Stimulated activated CD4-positive, alpha-beta T cell treated with anti-CD3 and anti-CD28 coated beads, Interleukin-2, amount 100 ng/mL, for 48 hours (primary cell): ENCODE measurements at places on chromosomes 5 and 9.

DNA sequence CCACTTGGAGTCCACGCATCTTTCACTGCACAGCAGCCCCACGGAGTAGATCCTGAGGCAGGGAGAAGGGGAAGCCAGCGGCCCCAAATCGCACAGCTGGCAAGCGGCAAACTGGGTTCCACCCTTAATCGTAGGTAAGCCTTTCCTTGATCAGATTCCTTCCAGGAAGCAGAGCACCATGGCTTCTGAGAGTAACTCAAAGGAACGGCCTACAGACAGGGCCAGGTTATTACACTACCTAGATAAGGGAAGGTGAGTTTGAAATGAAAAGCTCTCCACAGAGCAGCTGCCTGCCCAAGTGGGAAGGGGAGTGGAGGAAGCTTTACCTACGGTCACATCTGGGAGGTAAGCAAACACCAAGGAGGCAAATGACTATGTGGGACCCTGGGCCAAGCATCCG is 7.9 kb downstream of the DAP start:
- no peak for DNase-seq

GRCh38 chr9:78856144-78856543 is 559.2 kb downstream of the PSAT1 start:
- DNase-seq: no peak

- no peak for DNase-seq
Observed at GRCh38 chr9:74066605-74067004, 430.5 kb upstream of the RORB start.

DNA sequence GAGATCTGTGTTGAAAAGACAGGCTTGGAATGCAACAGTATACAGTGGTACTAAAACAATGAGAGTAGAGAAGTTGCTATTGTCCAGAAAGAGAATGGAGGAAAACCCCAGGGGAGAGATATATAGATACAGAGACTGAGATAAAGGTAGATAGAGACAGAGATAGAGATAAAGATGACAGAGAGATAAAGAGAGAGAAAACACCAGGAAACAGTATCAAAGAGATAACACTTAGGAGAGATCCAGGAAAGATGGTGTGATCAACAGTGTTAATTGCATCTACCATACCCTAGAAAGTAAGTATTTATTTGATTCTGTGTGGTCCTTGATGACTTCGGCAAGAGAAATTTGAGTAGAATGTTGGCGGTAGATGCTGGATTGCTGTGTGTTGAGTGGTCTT is 461.8 kb upstream of the RIOK2 start:
- no peak for DNase-seq

DNA sequence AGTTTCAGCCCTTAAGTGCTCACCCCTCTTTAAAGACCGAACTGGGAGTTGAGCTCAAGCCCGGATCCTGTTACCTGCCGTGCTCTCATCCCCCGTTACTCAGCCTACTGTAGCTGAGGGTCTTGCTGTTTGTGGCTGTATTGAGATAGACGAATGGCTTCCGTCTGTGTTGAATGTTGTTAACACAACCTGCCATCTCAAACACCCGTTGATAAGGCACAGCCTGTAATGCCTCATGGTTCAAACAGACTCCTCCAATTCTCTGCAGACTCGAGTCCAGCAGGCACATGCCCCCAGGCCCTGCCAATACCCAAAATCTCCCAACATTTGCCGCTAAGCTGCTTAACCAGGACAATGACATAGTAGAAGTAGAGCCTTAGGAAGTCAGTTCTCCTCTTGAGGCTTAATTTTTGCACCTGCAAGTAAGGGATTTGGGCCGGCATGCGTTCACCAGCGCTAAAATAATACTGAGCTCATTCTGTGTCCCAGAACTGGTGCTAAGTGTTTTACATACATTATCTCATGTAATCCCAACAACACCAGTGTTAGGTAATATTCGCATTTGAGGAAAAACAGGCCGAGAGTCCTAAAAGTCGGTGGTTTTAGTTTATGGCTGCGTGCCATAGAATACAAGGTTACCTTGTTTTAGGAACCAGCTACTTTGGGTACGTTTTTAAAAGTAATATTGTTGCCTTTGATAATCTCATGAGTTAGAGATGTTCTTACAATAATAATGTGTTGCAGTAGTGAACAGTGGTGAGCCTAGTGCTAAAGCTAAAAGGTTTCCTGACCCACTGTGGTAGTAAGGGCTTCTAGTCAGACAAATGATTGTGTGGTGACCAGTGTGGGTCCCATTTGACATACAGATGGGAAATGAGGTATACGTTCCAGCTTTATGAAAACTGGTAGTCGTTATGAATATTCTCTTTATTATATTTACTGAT is 1.5 kb upstream of the RFX3 start:
- peak; percentile 11 for DNase-seq

DNA sequence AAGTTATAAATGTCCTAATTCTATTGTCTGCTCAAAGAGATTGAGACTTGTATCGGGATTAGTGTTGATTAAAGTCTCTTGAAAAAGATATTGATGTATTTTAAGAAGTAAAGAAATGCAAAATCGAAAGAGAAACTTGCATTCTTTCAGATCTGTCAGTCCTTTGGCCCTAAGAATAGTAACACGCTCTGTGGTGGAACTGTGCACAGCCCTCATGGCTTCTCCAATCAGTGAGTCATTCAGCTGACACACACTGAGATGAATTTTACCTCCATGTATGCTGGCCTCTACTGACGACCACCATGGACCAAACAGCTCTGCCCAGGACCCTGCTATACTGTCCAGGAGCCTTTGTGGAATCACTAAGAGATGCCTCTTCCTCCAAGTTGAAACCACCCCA is 232.4 kb downstream of the ESM1 start:
- DNase-seq: no peak

- DNase-seq: no peak
Observed at GRCh38 chr5:111367115-111367514, 142.9 kb downstream of the CAMK4 start.

DNA sequence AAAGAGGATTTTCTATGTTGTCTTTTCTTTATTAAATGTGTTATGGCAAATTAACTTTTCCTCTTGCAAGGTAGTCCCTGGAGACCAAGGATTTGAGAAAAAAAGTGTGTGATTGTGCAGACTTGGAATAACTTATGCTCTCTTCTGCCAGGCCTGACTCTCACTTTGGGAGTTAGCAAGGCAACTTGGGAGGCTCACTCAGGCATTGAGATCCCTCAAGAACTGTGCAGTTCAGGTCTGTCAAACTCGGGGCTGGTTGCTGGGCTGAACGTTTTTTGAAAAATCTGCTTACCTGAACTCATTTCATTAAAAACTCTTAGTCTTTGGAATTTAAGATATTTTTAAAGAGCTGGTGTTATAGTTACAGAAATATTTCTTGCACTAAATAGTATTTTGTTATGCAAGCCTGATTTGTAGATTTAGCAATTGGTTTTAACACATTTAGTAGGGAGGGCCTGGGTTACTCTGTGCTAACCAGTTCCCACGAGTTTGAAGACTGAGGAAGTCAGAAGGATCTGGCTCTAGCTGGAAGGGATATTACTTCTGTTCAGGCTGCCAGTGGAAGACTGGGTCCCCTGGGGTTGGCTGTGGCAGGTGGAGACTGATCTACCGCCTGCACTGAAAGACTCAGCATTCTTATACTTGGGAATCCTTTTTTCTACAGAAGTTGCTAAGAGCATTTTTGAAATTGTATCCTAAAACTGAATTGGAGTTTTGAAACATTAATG is 150.4 kb upstream of the PCSK5 start:
- no peak for DNase-seq

- DNase-seq: no peak
Observed at GRCh38 chr5:60504342-60504741, 195.6 kb downstream of the DEPDC1B start.

DNA sequence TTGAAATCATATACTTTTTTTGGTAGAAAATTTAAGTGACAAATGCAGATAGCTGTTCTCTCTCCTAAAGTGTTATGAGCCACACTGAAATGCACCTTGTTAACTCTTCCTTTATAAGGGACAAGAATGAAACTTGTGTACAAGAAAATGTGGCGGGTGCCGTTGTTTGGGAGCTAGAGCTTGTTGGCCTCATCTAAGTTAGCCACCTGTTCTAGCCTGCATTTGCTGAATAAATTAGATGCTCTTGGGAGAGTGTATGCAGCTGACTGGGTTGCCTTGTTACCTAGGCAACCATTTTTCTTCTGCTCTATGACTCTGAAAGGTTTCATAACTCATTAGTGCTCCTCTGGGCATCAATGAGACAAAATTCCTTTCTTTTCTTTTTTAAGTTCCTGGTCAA is 174.3 kb downstream of the TAF11L14 start:
- DNase-seq: no peak

DNA sequence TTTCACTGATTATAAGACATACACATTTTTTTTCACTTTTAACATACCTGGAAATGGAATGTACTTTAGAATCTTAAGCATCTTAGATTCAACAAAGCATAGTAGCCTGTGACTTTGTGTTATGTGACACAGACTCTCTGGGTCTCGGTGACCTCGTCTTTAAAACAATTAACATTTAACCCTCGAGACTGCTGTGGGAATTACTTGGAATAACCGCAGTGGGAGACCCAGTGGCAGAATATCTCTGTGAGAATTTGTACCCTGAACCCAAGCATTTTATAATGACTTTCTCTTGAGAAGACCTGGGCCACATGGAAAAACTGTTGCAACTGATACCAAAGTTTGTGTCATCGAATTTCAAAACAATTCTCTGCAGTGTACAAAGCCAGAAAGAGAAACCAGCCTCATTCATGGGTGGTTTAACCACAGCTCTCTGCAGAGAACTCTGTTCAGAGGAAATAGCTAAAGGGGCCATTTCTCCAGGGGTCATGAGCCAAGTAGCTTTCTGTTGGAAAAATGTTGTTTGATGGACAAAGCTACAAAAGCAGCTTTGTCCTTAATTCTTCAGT is 10.0 kb upstream of the RETREG1 start:
- no peak for DNase-seq

GRCh38 chr5:172403817-172404216 is 50.5 kb downstream of the SH3PXD2B start:
- DNase-seq: no peak

GRCh38 chr9:135883410-135884089 is 23.8 kb downstream of the CAMSAP1 start:
- no peak for DNase-seq

- DNase-seq: no peak
Observed at GRCh38 chr9:4207123-4207875, 92.6 kb downstream of the GLIS3 start.

DNA sequence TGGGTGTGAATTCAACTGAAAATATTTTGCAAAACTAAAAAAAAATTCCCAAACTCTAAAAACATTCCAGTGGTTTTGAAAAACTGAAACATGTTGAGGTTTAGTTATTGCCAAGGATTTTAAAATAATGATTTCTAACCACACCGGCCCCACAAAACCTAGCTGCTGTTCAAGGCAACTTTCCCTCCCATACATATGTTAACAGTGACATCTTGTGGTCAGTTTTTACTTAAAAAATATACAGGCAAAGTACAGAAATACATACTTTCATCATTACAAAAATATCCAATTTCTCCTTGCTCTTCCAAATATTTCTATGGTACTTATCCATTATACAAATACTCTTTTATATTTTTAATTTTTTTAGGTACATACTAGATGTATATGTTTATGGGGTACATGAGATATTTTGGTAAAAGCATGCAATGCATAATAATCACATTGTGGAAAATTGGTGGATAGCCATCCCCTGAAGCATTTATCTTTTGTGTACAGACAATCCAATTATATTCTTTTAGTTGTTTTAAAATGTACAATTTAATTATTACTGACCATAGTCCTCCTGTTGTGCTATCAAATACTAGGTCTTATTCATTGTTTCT is 34.4 kb upstream of the MRPS30 start:
- no peak for DNase-seq

GRCh38 chr5:78592735-78593386 is 55.7 kb downstream of the LHFPL2 start:
- DNase-seq: no peak

DNA sequence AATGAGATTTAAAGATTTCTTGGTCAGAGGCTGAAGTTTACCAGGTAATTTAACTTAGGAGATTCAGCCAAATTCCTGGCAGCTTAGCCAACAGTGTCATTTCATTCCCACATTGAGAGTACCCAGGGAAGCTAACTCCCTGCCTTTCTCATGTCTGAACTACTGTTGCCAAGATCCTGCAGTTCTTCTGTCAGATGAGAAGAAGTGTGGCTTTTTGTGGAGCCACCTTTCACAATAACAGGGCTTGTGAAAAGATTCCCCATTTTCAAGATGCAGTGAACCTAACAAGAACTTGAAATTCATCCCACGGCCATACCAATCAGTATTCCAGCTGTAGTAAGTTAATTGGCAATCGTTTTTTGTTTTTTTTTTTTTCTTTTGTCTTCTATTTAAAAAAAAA is 176.4 kb downstream of the XRCC4 start:
- no peak for DNase-seq

DNA sequence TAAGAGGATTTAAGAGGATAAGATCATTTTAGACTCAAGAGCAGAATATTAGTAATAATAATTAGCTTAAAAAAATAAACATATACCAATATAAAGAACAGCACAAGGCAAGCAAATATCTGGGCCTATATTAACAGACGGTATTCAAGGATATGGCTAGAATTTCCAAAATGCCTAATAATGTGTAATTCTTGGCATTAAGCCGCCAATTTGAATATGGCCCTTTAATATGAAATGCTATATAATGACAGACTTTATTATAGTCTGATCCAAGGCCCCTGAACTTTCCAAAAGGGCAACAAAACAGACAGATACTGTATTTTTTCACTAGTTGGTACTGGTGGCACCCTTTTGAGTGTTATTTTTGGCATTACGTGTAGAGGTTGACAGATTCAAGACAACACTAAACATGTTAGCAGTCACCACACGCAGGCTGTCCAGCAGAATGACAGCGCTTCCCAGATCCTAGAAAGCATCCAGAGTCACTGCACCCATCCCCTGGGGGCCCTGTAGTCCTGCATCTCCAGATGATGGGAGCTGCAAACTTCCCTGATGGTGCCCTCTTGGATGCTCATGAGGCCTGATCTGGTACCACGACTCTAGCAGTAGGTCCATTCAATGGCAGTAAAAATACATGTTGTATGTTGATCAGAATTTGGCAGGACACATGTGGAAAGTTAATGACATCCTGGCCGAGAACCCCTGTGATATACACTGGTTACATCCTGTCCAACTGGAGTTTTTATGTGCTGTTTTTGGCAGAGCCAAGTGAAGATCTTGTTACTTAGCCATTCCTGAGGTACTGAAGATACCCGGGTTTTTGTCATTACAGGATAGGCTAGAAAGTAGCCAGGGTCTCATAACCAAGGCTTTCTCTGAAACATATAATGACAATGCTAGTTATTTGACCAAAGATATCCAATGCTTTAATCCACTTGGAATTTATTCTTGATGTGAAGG is 1.7 kb upstream of the ABL1 start:
- DNase-seq: no peak

DNA sequence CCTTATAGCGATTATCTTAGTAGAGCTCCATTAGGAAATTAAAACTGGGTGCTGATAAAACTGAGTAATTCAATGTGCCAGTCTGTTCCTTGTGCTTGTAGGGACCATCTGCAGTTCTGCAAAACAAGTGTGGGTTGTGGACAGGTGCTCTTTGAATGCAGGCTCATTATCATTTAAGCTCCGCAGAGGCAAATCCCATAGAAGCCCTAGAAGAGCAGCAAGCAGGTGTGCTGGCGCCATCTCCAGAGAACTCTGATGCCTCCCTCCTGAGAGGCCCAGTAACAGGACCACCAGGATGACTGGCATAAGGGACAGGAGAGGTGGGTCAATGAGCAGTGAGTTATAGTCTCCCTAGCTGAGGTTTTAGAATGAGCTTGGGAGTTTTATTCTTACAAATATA is 1342.4 kb upstream of the DMAC1 start:
- no peak for DNase-seq

- no peak for DNase-seq
Observed at GRCh38 chr5:2895196-2895595, 143.7 kb upstream of the IRX2 start.
